Thymus (tissue), 14 donors: ENCODE measurements at places on chromosomes 1 and 21.

DNA sequence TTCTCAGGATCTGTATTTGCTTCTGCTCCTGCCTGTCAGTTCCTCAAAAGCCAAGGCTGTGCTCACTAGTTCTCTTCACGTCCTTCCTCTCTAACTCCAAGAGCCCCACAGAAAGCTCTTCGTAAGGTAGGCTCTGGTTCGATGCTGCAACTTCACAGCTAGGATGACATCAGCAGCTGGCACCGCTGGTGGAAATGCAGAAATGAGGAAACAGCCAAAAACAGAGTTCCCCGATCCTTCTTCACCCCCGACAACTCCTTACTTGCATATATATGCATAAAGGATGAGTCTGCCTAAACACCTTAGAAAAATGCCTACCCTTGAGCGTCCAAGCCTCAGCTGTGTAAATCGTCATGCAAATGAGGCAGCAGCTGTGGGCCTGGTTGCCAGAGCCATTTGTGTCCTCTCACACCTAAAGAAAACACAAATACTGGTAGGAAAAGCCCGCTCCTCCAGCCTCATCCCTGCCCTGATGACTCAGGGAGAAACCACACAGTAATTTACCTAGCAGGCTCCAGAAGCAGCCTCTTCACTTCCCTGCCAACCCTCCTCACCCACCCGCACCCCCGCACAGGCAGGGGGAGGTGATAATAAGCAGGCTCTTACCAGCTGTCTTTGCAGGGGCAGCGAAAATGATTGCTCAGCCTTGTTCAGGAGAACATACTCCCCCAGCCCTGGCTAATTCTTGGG is 28.2 kb downstream of the BATF3 start:
- no peak for DNase-seq

GRCh38 chr1:212591922-212592321 is 16.6 kb upstream of the ATF3 start:
- DNase-seq: no peak

DNA sequence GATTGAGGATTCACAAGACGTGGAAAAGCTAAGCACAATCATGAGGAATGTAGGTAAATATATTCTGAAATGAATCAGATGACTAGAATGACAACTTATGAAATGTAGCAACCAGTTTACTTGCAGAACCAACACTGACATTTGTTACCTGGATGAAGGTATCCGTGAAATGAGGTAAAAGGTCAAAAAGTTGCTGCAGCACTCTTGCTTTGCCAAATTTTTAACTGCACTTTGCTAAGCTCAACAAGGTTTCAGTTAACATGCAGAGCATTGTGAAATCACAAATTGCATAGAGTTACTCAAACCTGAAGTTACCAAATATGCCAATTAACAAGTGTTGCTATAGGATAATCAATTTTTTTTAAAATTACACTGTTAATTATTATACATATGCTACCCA is 1280.1 kb downstream of the KCNT2 start:
- no peak for DNase-seq

- no peak for DNase-seq
These were observed 45.6 kb downstream of the ENAH start for GRCh38 chr1:225607355-225607754.

DNA sequence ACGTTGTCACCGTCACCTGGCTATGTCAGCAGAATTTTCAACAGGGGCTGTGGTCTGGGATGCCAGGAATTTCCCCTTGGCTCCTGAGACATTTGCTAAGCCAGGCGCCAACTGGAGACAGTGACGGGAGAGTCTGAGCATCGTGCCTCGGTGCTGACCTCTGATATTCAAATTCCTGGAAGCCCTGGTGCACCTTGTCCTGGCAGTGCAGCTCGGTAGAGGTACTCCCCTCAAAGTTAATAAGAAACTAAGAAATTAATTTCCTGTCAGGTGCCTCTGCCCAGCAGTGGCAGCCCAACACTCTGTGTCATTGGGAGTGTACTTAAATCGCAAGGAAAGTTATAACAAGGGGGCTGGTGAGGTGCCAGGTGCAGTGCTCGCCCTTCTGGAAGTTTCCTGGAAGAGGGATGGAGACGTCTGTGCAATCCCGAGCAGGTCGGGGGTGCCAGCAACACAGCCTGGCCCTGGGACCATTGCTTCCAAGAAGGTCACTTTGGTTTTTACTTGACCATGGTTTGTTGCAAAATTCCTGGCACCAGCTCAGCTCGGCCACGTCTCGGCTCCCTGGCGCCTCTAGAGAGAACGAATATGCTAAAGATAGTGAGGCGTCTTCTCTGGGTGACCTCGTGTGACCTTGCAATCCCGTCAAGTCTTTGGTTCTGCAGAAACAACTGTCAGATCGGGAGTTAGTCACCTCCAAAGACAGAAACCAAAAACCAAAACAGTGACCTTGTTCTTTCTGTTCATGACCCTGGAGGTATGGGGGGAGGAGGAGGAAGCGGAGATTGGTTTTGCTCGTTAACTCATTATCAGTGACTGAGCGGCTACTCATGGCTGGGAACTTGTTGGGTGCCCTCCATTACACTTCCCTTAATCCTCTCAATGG is 149.5 kb upstream of the VAMP3 start:
- no peak for DNase-seq

DNA sequence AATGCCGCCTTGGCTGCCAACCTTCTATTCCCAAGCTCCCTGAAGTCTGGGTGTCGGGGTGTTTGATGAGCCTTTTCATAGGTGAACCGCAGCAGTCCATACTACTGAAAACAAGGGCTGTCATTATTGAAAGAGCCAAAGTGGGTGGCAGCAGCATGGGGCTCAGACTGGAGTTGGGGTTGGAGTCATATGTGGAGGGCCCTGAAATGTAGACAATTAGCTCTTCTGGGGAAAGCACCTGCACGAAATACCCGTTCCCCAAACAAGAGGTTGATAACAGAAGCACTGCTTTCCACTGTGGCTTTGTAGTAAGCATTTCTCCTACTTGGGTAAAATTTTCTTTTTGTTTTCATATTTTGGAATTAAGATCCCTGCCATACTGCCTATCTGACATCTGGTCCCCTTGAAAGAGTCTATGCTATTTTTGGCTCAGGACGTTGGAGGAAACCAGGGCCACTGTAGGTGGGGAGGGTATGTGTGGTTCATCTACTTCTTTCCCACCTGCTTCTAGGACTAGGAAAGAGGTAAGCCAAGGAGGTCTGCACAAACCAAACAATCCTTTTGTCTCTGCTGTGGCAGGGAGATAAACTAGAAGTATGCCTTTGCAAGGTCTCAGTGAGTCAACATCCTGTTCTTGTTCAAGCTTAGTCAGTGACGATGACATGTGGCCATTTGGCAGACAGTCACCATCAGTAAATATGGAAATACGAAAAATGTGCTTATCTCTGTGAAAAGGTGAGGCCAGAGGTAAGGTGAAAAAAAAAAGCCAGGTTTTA is 197.0 kb upstream of the UBE2U start:
- peak; percentile 72 for DNase-seq

DNA sequence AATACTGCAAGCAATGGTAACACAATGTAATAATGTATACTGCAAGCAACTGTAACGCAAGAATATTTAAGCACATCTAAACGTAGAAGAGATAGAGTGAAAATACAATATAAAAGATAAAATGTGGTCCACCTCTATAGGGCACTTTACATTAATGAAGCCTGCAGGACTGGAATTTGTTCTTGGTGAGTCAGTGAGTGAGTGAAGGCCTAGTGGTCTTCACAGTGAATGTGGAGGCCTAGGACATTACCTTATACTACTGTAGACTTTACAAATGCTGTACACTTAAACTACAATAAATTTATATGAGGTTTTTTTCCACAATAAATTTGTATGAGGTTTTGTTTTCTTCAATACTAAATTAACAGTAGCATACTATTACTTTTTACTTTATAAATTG is 287.4 kb upstream of the SNX7 start:
- DNase-seq: no peak

DNA sequence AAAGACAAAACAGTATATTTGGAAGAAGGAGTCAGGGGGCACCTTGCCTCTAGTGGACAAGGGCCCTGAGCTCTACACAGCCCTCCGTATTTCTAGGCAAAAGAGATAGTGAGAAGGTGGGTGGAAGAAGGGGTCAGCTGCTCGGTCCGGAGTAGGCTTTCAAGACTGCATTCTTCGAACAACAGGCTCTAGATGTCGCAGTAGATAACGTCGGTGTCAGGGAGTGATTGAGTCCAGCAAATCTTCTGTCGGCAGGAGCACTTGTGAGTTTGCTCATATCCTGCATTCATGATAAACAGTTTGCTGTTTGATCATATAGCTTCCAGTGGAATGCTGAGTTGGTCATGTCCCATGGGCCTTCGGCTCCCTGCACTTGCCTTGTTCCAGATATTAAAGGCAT is 36.8 kb downstream of the DIPK1A start:
- no peak for DNase-seq

DNA sequence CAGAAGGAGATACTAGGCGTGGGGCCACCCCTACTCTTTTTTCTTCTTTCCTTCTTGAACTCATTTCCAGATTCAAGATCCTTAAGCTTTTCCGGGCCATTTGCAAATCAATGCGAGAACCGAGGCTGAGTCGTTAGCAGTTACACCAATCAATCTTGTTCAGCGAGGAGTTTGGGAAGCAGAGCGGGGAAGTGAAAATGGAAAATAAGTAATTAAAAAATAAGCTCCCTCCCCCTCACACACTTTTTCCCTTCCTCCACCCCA is 1.7 kb upstream of the NEGR1 start:
- DNase-seq: no peak

- DNase-seq: no peak
These were observed 24.1 kb downstream of the GPR3 start for GRCh38 chr1:27416387-27417111.

GRCh38 chr1:28718586-28719331 is 18.0 kb upstream of the YTHDF2 start:
- DNase-seq: no peak

DNA sequence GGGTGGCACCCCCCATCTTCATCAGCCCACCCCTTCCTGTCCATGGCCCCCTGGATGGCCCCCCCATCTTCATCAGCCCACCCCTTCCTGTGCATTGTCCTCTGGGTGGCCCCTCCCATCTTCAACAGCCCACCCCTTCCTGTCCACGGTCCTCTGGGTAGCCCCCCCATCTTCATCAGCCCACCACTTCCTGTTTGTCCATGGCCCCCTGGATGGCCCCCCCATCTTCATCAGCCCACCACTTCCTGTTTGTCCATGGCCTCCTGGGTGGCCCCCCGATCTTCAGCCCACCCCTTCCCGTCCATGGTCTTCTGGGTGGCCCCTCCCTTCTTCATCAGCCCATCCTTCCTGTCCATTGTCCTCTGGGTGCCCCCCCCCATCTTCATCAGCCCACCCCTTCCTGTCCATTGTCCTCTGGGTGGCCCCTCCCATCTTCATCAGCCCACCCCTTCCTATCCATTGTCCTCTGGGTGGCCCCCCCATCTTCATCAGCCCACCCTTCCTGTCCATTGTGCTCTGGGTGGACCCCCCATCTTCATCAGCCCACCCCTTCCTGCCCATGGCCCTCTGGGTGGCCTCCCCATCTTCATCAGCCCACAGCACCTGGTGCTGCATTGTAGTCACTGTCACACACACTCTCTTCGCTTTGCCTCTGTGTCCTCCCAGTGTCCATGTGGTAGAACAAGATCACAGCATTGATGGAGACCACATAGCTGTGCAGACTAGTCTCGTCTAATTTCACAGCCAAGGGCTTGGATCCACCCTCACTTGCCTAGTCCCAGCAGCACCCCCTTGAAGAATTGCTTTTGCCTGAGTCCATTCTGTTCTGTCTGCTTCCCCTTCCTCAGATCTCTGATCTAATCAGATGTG is 95.9 kb downstream of the PCBP3 start:
- no peak for DNase-seq

GRCh38 chr1:228102791-228103620 is at the start of gene C1orf35:
Gene C1orf35, minus strand, starts transcription at chr1:228103325. Its CDS starts 98 bp downstream, at chr1:228103227.
- peak; percentile 74 for DNase-seq

DNA sequence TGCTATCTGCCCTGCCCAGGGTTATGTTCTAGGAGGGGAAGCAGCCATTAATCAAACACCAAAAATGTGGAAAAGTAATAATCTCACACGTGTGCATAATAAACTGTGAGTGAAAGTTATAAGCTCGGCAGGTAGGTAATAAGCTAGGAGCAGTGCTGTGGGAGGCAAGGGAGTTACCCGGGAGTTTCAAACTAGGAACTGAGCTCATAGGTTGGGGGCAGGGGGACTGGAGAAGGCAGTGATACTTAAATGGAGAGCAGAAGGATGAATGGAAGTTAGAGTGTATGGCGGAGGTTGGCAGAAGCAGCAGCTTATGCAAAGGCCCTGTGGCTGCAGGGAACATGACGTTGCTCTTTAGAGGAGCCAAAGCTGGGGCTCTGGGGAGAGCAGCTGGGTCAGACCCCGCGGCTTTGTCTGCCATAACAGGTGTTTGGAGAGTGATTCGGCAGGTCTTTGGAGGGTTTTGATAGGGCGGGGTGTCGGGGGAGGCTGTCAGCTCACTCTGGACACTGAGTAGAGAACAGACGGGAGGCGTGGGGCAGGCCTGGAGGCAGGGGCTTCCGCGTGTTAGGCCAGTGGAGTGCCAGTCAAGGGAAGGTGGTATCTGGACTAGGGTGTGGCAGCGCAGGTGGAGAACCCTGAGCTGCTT is 20.0 kb downstream of the PTPRF start:
- DNase-seq: no peak

GRCh38 chr1:7752512-7753417 is 18.3 kb upstream of the VAMP3 start:
- peak; percentile 33 for DNase-seq

GRCh38 chr21:37264808-37265207 is 2.3 kb downstream of the VPS26C start:
- no peak for DNase-seq

GRCh38 chr1:38891753-38892152 is 10.4 kb upstream of the GJA9 start:
- DNase-seq: no peak

- no peak for DNase-seq
These were observed 5.0 kb downstream of the SELP start for GRCh38 chr1:169624912-169625311.

DNA sequence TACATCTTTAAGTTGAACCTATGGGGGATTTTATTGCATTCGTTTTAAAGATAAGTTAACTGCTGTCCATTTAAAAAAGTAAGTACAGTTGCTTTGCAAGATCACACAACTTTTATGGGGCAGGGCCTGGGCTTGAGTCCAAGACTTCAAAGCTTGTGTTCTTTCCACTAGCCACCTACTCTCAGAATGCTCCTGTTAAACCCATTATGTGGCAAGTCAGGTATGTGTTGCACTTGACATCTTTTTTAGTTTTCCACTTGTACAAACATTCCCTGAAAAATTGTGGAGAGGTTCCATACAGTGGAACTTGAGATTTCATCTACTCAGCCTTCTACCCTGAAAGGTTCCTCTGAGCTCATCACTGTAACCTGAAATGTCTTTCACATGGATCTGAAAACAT is 235.5 kb upstream of the SGIP1 start:
- DNase-seq: no peak

GRCh38 chr1:91335603-91336002 is 69.0 kb downstream of the HFM1 start:
- DNase-seq: no peak
